ENCODE measurements at places on chromosomes 3 and 15. TPM values are rescaled to one million over a fixed set of nuclear protein-coding genes. Genes with fewer than 3 reads are reported as not detected.
A peak's percentile ranks its signal among the peaks of the same experiment; 100 is the strongest.

DNA sequence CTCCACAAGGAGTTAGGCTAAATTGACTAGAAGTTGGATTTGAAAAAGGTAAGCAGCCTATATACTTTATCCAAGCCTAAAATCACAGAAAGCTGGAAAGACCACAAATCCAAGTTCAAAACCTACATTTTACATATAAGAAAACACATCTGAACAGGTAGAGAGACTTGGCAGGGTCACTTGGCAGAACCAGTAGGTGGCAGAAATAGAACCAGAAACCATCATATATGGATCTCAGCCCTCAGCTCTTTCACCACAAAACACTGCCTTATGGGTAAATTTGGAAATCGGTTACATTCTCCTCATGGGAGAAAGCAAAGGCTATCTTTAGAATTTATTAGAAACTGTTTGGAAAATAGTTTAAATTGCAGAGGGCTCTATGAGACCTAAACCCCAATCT, 44.2 kb downstream of the MKRN2 start:
- DNase-seq, result no peak

The SAXO2 gene
- 4.3 TPM for polyA plus RNA-seq

The EPB42 gene
- polyA plus RNA-seq, result not detected

The PCOLCE2 gene
- polyA plus RNA-seq, result 5.1 TPM

The HPS3 gene
- polyA plus RNA-seq, result 2.2 TPM

The FRMD5 gene
- not detected for polyA plus RNA-seq

GRCh38 chr3:13338231-13338630, 81.9 kb downstream of the NUP210 start:
- no peak for DNase-seq

The MDFIC2 gene
- polyA plus RNA-seq, result not detected

The TIGIT gene
- 0.03 TPM for polyA plus RNA-seq

GRCh38 chr15:40594429-40594836, 384 bp downstream of the KNL1 start:
- DNase-seq, result peak; percentile 73

DNA sequence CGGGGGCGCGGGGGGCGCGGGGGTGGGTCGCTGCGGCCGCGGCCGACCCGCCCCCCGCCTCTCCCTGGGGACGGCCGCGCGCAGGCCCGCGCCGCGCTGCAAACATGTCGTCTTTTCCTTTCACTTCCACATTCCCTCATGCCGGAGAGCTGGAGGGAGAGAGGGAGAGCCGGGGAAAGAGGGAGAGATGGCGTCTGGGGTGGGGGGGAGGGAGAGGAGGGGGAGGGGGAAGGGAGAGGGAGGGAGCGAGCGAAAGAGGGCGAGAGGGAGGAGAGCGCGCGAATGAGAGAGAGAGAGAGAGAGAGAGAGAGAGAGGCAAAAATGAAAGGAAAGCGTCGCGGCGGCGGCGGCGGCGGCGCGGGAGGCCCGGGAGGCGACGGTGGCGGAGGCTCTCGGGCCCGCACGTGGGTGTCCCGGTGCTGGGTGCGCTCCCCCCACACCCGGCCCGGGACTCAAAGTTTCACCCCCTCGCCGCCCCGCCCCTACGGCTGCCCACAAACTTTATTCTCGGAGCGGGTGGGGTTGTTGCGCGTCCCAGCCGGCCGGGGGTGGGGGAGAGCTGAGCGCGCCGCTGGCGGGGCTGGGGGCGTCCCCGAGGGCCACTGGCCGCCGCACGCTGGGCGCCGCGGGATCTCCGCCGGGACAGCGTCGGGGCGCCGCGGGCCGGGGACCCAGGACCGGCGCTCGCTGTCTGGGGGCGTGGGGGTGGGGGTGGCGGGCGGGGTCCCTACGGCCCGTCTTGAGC, 731 bp downstream of the ZNF710 start:
- DNase-seq, result peak; percentile 81

DNA sequence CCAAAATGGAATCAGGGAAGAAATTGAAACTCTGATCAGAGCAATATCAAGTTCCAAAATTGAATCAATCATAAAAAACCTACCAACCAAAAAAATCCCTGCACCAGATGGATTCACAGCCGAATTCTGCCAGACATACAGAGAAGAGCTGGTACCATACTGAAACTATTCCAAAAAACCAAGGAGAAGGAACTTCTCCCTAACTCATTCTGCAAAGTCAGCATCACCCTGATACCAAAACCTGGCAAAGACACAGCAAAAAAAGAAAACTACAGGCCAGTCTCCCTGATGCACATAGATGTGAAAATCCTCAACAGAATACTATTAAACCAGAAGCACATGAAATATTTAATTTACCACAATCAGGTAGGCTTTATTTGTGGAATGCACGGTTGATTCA, 118.1 kb downstream of the MYRIP start:
- DNase-seq, result no peak

DNA sequence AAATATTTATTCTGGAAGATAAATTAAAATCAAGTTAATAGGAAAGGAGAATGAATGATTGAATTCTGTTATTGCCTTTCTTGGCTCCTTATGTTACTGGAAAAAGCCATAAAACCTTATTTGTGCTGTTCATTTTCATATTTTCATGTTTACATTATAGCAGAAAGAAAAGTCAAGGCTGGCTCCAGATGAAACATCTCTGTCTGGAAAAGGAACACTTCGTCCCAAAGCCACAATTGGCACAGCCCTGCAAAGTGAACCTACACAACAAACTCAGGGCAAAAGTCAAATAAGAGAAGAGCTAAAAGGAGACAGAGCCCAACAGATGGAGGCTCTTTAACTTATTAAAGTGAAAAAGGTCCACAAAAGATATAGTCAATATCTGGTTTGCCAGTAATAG, 73.4 kb downstream of the GTPBP8 start:
- DNase-seq, result no peak

The SCN11A gene
- polyA plus RNA-seq, result not detected

DNA sequence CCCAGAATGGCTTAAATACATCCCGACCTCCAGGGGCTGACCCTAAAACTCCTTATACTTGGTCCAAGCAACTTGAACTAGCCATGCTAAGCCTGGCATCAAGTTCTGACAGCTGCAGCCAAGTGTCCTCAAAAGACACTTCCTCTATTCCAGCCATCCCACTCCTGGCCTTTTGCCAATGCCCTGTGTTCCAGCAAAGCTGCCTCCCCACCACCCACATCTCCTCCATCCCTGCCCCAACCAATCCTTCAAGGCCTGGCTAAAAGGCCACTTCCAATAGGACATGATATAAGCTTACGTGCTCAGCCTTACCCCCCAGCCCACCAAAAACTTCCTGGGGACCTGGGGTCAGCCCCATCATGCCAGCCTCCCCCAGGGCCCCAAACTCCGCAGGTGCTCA, 40.9 kb downstream of the SEMA3G start:
- peak; percentile 57 for DNase-seq

DNA sequence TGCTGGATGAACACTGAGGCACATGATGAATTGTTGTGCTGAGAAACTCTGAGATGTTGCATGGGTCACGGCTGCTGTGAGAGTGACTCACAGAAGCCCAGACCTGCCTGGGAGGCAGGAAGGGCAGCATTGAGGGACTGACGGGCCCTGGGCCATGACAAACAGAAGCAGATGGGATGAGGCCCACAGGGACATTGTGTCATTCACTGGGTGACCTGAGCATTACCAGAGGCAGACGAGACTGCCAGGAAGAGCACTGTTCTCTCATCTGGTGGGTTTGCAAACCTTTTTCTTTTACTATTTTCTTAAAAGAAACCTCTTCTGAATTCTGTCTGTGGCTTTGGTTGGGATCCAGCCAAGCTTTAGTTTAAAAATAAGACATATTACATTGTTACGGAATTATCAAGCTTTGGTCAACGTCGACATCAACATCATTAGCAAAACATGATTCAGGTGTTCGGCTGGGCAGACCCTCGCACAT, 67.8 kb downstream of the BDH1 start:
- peak; percentile 67 for DNase-seq

GRCh38 chr3:69752241-69752640, 13.0 kb downstream of the MITF start:
- no peak for DNase-seq

DNA sequence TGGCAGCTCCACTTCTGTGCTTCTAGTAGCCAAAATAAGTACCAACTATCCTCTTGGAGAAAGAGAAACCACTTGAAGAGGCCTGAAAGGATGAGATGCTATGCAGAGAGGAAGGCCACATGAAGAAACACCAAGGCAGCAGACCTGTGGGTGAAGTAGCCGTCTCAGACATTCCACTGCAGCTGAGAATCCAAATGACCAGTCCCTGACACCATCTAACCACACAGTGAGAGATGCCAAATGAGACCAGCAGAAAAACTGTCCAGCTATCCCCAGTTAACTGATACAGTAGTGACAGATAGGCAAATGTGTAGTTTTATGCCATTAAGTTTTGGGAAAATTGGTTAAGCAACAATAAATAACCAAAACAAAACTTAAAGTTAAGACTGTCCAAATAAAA, 47.9 kb upstream of the ZSCAN2 start:
- no peak for DNase-seq

GRCh38 chr3:53890726-53891475, 758 bp downstream of the SELENOK start:
- DNase-seq, result no peak

GRCh38 chr15:74340150-74340549, 27.3 kb downstream of the CYP11A1 start:
- DNase-seq, result no peak

GRCh38 chr3:83230376-83230775, 1468.9 kb upstream of the GBE1 start:
- no peak for DNase-seq

DNA sequence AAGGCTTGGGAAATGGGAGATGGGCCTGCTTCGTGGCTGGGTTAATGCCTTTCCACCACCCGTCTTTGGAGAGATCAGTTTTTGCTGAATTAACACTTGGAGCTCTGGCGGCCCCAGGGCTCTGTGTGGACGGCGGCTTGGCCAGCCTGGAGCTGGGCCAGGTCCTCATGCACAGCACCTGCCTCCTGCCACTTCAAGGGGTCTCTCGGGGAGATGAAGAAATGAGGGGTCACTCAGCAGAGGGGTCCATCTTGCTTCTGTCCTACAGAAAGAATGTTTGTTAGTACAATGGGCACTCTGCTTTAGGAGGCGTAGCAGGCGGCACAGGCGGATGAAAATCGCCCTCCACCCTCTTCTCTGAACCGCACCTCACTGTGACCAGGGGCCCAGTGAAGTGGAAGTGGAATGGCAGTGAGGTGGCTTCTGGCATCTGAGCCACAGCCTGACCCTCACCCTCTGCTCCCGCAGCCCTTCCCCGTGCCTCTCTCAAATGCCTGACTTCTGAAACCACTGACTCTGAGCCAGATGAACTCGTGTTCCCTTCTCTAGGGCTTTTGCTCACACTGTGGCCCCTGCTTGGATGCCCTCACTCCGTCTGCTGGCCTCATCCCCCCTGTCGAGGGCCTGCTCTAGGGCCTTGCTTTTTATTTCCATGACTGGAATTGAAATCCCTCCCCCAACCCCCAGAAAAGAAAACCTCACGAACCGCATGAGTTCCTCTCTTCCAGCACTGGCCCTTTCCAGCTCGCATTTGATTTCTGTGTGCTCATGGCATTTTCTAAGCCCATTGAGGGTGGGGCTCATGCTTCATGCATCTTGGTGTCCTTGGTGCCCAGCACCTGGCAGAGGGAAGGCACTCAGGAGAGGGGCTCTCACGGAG, 42.2 kb downstream of the CHDH start:
- no peak for DNase-seq

DNA sequence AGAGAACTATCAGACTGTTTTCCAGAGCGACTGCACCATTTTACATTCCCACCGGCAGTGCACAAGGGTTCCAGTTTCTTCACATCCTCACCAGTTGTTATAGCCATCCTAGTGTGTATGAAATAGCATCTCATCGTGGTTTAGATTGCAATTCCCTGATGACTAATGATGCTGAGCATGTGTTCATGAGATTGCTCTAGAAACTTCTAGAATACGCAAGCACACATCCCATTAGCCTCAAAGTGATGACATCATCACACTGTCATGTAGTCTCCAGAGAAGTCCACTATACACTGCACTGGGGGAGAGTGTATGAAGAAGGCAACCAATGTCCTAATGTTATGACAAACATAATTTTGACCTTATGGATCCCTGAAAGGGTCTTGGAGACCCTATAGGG, 30.1 kb downstream of the FBLN2 start:
- no peak for DNase-seq

- DNase-seq, result no peak
Measured at GRCh38 chr3:149727656-149728055, 24.6 kb downstream of the COMMD2 start.

The LNP1 gene
- 5.1 TPM for polyA plus RNA-seq

DNA sequence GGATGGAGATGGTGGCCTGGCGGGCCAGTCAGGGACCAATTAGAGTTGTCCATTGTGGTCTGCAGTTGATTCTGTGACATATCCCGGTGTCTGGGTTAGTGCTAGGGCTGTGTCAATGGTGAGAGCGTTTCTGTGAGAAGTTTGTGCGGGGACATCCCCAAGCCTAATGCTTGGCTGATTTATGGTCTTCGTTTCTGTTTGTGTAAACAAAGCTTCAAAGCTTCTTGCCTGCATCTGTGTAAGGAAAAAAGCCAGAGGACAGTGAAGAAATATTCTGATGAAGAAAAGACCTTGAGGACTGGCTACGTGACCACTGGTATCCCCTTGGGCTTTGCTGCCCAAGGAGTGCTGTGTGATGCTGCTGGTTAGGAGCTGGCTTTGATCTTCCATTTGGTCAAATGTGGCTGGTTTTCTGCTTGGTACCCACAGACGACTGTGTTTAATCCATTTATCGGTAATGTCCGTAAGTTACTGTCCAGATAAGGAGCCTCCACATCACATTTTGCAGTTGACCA, 74.6 kb upstream of the LRTM1 start:
- DNase-seq, result no peak

- DNase-seq, result no peak
Measured at GRCh38 chr3:14322001-14322400, 80.4 kb upstream of the SLC6A6 start.

DNA sequence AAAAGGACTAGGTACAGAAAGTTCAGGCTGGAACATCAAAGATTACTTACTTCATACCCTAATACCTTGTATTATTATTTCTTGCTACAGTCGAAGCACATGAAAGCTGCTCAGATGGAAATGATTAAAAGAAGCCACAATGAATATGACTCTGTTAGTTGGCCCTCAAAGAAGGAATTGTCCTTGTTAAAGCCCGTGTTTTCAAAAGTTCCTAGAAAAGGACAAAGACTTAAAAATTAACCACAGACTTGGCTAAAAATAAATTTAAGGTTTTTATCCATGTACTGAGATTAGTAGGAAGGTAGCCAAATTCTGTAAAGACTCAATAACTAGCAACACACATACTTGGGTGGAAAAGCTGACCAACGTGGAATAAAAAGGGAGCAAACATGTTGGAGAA, 251.0 kb upstream of the RARB start:
- DNase-seq, result no peak

The UACA gene
- 95.3 TPM for polyA plus RNA-seq

- DNase-seq, result no peak
Measured at GRCh38 chr3:127396473-127396872, 108.6 kb upstream of the PRR20G start.

- no peak for DNase-seq
Measured at GRCh38 chr3:44894485-44894884, 20.1 kb downstream of the TGM4 start.

DNA sequence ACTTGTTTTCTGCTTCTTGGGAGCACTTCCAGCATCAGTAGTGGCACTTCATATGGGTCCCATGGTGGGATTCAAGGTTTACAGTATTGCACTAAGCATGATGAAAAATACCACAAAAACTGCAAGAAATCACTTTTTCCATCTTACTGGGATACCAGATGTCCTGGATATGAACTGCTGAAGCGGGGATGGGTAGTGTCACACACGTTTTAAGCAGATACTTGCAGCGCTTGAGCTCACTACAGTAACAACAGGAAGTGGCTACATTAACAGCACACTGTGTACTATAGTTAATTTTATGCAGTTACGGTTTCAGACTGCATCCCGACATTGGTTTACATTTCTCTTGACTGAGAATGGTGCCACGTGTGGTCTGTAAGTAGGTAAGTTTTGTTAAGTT, 3.5 kb upstream of the ISG20 start:
- DNase-seq, result no peak

Data from psoas muscle (tissue), 8 donors.